ENCODE measurements at places on chromosomes 16 and 17.

DNA sequence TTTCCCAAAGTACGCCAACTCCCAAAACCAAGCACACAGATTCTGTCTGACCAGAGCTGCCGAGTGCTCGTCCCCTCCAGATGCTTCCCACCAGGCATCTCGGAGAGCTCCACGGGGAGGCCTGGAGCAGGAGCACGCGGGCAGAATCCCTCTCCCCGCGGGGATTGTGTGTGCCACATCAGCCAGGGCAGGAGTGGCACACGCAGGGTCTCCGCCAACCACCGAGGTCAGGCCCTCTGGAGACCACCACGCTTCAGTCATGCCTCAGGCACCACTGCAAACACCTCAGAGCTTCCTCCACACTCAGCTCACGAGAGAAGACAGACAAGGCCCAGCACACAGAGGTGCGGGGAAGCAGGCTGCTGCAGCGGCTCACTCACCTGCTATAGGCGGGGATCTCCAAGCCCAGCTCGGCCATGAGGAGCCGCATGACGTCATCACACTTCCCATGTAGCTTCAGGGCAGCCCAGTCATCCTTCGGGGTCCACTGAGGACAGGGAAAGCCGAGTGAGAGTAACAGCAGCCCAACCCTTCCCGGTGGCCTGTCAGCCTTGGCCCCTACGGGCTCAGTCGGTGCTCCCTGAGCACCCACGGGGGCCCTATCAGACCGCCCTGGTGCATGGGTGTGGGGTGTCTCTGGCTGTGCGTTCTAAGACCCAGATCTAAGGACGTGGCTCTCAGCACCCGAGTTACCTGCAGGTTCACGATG lies 2.3 kb upstream of the PCYT2 start:
- no peak for DNase-seq

GRCh38 chr17:1078831-1079561 lies 82.1 kb downstream of the TIMM22 start:
- no peak for DNase-seq

DNA sequence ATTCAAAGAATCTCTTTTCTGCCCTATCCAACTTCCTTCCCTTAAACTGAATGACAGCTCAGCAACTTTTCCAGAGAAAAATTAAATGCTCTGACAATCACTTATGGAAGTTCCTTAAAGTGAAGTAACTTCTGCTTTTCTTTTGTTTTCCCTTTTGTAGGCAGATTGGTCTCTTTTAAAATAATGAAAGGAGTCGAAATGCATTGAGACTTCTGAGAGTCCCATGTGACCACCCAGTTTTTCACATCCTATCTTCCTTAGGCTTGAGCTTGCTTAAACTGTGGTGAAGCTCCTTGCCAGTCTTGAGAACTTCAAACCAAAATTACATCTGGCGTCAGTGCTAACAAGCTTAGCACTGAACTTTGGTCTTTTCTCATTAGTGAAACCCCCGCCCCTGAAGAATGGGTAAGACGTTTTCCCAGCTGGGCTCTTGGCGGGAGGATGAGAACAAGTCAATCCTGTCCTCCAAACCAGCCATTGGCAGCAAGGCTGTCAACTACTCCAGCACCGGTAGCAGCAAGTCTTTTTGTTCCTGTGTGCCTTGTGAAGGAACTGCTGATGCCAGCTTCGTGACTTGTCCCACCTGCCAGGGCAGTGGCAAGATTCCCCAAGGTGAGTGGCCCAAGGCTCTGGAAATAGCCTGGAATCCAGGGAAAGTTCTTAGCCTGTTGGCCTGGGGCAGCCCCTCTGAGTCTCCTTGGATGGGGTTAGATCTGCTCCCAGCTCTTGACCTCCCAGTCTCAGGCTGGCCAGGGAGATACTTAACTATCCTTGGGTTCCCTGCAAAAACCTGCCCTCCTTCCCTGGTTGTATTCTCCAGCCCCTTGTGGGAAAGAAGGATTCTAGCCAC lies 1.2 kb downstream of the TMEM106A start:
- no peak for DNase-seq

- no peak for DNase-seq
Measured at GRCh38 chr17:50074227-50074626, 18.3 kb downstream of the ITGA3 start.

GRCh38 chr17:28747801-28748750 lies 4.3 kb downstream of the TRAF4 start:
- no peak for DNase-seq

- no peak for DNase-seq
Measured at GRCh38 chr17:56681561-56682266, 88.2 kb downstream of the NOG start.

DNA sequence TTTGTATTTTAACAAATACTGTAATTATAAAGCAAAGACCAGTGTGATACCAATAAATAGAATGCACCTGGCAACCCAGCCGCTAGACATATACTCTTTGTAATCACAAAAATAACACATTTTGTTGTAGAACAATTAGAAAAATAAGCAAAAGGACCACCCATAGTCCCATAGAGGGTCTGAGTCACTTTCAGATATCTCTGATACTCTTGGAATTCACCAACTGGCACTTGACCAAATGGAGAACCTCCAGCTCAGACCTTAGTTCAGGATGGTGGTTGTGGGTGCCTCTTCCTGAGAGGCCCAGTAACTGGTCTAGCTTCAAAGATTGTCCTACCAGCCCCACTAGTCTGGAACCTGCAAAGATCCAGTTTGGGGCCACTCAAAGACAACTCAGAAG lies 789 bp upstream of the TERF2 start:
- DNase-seq = no peak

GRCh38 chr17:409848-410542 lies 57.4 kb upstream of the RPH3AL start:
- peak; percentile 86 for DNase-seq

GRCh38 chr17:64747938-64748540 lies 85.9 kb upstream of the SMURF2 start:
- DNase-seq = no peak

GRCh38 chr16:67719778-67720144 lies 645 bp upstream of the GFOD2 start:
- DNase-seq = peak; percentile 22

DNA sequence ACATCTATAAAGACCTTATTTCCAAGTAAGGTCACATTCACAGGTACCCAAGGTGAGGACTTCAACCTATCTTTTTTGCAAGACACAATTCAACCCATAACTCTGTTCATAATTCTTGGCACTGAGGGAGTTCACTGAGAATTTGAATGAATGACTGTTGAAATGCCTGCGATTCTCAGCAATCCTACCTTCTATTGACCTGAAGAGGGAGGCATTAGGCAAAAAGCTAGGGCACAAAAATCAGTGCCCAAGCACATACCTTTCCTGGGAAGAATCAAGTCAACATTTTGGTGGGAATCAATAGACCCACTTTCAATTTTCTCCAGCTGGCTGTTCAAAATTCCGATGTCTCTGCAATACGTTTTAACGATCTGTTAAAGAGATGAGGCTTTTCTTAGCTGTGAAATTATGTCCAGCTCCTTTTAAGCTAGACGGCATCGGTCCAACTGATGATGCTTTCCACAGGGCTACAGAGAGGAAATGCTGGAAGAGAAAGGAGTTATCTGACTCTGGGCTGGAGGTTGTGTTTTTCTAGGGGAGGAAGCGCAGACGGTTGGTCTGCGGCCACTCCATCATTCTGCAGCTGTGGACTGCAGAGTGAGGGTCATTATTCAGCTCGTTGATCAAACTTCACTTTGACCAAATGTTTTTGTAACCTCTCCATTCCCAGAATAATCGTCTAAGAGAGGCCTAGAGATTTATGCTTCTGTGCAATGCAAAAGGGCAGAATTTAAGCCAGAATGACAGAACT lies 25.2 kb downstream of the BCO1 start:
- no peak for DNase-seq

DNA sequence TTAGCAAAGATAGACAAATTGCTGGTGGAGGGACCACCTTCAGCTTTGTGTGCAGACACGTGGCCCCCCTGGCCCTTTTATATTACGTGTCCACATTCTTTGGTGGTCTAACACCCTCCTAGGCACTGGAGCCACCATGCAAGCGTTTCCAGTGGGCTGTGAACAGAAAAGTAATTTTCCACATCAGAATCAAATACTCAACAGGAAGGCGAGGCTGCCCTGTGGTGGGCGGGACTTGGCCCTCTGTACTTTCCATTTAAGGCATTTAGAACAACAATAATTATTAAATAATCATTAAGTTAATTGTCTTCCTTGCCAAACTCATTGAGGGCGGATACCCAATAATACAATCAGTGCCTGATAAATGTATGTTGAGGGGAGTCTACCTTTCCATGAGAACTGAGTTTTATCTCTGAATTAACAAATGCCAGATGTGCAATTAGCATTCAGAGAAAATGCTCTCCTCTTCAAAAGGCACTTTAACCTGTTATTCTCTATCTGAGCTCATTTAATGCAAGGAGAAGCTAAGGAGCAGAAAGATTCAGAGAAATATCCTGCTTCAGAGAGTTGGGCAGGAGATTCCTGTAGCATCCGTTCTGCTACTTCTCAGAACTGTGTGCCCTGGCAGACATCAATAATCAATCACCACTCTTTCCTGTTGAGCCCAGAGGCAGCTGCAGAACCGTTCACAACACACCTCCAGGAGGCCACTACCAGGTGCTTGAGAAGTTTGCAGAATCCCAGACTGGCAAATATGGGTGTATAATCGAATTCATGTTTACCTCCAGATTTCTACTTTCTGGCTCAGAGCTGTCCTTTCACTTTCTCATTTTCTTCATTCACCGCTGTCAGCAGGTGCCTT lies 109.4 kb downstream of the CMIP start:
- no peak for DNase-seq

- DNase-seq = no peak
Measured at GRCh38 chr17:28394337-28395116, 11.5 kb downstream of the SLC46A1 start.

DNA sequence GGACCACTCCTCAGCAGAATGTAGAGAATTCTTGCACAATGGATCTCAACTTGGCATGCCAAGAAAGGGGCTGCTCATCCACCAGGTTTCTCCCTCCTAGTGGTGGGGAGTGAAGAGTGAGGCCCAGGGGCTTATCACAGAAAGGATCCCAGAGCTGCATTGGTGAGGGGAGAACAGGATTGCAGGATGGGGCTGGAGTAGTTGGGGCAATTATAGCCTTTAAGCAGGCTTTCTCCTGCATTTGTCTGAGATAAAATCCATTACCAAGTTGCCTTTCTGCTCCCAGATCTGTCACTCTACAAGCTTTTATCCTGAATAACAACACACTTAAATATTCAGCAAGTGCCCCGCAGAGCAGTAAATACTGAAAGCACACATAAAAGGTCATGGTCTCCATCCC lies 130.8 kb upstream of the CES5A start:
- no peak for DNase-seq

- DNase-seq = no peak
Measured at GRCh38 chr16:4098501-4098900, 17.7 kb downstream of the ADCY9 start.

DNA sequence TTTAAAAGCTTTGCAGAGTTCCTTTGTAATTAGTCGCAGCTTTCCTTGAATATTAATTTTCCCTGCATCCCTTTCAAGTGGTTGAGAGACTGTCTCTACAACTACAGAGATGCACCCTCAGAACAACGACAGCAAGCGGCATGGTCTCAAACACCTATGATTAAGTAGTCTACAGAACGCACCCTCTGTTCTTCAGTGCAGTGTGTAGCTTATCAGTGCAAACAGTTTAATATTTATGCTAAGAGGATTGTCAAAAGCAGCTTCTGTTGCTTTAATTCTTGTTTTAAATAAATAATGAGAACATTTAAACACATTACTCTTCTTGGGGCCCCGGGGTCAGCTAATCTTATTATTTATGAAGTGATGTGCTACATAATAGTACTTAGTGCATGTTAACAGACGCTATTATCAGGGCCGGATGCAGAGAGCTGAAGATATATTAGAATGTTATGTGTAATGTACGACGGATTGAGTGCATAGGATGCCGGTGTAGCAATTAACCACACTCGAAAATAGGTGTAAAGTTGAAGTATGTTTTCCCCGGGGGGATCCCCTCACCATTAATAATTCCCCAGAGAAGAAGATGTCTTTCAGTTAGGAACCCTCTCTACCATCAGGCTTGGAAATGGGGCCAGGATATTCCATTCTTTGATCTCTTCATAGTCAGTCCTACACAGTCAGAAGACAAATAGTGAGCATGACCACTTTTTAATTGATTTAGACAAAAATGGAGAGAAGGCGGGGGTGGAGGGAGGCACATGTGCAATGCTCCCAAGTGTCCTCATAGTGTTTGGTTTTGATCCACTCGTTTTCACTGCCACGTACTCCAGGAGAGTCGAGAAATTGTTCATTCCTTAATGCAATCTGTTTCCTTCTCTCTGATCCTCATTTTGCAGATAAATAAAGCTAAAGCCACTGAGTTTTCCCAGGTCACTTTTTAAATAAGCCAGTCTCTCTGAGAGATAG lies 176.3 kb downstream of the IRX3 start:
- no peak for DNase-seq

GRCh38 chr17:44914698-44915271 lies 515 bp downstream of the GFAP start:
- no peak for DNase-seq

DNA sequence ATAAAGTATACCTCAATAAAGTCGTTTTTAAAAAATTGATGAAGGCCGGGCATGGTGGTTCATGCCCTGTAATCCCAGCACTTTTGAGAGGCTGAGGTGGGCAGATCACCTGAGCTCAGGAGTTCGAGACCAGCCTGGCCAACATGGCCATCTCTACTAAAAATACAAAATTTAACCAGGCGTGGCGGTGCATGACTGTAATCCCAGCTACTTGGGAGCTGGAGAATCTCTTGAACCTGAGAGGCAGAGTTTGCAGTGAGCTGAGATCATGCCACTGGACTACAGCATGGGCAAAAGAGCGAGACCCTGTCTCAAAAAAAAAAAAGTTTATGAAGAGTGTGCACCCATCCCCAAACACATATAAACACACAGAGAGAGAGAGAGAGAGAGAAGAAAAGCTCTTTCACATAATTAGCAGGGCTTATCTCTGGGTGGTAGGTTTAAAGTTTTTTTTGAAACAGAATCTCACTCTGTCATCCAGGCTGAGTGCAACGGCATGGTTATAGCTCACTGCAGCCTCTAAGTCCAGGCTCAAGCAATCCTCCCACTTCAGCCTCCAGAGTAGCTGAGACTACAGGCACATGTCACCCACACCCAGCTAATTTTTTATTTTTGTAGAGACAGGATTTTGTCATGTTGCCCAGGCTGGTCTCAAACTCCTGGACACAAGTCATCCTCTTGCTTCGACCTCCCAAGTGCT lies 3.0 kb downstream of the SREBF1 start:
- no peak for DNase-seq

- peak; percentile 66 for DNase-seq
Measured at GRCh38 chr16:89565506-89566372, 5.3 kb downstream of the RPL13 start.

GRCh38 chr17:3798273-3799180 lies 2.5 kb downstream of the ITGAE start:
- no peak for DNase-seq

DNA sequence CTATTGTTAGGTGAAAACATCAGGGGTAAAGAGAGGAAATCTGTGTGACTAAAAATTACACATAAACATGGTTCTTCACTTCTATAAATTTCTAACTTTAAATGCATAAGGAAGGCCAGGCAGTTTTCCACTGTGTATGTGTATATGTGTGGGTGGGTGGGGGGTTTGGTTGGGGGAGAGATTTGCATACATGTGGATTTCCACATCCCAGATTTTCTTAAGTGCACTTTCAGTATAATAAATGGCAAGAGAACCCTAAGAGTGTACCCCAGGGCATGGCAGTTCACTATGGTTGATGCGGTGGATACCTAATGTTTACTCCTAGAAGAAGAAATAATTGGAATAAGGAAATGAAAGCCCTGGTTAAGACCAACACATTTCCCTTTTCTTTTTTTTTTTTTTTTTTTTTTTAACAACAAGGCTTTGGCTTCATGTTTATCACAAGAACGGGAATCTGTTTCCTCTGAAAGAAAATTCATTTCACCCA lies 451.8 kb upstream of the CCL2 start:
- DNase-seq = no peak

- DNase-seq = no peak
Measured at GRCh38 chr17:49588726-49589576, 13.3 kb downstream of the NXPH3 start.

Measured in CMK (cell line).